ENCODE measurements at places on chromosomes 4 and X. TPM values are rescaled to one million over a fixed set of nuclear protein-coding genes. Genes with fewer than 3 reads are reported as not detected.

DNA sequence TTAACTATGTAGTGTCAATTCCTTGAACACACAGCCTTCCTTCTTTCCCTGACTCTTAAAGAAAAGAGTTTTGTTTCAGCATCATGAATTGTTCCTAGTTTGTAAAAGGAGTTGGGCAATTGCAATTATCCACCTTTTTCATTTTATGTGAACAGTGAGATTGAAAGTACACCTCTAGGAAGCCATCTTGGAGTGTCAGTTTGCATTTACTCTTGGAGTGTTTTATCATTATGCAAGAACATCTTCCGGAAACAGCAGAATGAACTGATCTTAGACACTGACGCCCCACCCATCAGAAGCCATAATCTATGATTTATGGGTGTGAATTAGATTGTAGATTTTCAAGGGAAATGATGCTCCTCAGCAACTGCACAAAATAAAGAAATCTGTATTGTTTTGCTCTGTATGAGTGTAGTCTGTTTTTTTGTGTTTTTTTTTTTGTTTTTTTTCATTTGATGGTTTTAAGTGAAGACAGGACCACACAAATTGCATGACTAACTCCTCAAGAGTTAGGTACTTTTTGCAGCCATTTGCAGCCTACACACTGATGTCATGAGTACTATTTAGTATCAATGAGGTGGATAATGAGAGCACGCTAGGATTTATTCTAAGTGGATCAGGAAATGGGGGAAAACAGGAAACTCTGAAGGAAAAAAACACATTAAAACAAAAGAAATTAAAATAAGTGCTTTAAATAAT, 19.5 kb upstream of the FGF2 start:
- DNase-seq: no peak

DNA sequence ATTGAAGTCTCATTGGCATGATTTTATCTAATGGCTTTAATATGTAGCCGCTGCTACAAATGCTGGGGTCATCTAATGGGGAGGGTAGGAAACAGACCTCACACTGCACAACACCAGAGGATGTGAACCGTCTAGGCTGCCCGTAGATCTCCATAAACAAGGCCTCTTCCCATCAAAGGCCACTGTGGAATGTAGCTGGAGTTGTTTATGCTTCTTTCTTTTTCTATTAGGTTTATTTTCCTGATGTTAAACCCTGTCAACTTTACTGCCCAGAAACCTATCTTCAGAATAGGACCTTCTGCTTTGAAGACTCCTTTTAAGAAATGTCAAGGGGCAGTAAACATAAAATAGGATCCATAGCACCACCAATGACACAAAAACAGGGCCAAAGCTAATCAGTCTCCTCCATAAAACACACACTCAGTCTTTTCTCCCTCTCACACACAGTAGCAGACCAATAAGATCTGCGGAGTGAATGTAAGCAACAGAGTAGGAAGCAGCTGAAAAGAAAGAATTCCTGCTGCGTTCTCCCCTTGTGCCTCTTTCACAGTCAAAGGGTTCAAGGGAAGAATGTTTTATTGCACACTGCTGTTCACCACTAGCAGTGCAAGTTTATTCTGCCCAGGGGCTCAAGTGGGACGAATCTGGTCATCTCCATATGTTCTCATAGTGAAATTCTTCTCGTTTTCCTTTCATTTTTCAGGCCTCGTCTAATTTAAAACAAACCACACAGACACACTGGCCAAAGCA, 72.2 kb downstream of the MAML3 start:
- no peak for DNase-seq

GRCh38 chr4:25889589-25890503, 24.2 kb upstream of the SMIM20 start:
- DNase-seq: no peak

ADH7 gene
- polyA plus RNA-seq: not detected

PCDH10 gene
- 1.9 TPM for polyA plus RNA-seq
